ENCODE measurements at places on chromosomes 16 and 17.

DNA sequence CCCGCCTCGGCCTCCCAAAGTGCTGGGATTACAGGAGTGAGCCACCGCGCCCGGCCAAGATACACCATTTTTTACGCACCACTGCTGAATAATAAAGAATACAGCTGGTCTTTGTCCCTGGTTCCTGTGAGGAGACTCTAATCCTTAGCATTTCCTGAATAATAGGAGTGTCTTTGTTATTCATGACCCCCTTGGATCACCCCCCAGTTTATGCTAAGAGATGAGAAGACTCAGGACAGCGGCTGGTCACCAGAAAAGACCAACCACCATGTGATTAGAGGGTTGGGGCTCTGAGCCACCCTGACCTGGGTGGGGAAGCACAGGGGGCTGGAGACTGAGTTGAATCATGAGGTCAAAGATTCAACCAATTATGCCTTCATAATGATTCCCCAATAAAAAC is 17.3 kb downstream of the PHLPP2 start:
- H3K27ac ChIP-seq = no peak overlapping the region
- peaks cover 2% of the 10 kb centered on the region for H3K4me1 ChIP-seq

DNA sequence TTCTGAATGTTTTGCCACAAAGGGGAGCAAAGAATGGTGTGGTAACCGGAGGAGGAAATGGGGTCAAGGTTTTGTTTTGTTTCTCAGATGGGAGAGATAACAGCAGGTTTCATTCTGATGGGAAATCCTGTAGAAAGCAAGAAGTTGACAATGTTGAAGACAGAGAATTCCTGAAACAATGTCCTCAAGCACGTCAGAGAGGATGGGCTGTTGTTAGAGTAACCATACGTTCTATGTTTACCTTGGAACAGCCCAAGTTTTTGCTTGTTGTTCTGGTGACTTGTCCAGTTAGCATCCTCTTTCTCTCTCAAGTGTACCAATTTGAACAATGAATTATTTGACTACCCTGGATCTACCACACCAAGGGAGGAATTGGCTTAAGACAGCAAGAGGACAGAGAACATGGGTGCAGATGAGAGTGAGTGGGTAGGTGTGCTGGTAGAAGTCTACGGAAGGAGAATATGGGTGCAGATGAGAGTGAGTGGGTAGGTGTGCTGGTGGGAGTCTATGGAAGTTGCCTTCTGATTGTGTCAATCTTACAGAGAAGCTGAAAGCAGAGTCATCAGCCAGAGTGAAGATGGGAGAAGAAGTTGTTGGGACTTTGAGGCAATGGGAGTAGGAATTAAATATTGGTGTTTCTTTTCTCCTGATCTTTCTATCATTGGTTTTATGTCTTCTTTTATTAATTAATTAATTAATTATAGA is 14.8 kb upstream of the NSRP1 start:
- DNase-seq = no peak
- no peaks in the 10 kb centered on the region for H3K27me3 ChIP-seq
- H3K4me3 ChIP-seq = no peak overlapping the region
- peaks cover 6% of the 10 kb centered on the region for H3K4me1 ChIP-seq
- H3K36me3 ChIP-seq = no peaks in the 10 kb centered on the region

GRCh38 chr17:81428121-81428515 is 32.9 kb downstream of the BAHCC1 start:
- H3K36me3 ChIP-seq = no peaks in the 10 kb centered on the region
- H3K27ac ChIP-seq = no peak overlapping the region
- H3K4me1 ChIP-seq = peaks cover 17% of the 10 kb centered on the region
- H3K4me3 ChIP-seq = peak overlapping the region; percentile 25
- DNase-seq = no peak

DNA sequence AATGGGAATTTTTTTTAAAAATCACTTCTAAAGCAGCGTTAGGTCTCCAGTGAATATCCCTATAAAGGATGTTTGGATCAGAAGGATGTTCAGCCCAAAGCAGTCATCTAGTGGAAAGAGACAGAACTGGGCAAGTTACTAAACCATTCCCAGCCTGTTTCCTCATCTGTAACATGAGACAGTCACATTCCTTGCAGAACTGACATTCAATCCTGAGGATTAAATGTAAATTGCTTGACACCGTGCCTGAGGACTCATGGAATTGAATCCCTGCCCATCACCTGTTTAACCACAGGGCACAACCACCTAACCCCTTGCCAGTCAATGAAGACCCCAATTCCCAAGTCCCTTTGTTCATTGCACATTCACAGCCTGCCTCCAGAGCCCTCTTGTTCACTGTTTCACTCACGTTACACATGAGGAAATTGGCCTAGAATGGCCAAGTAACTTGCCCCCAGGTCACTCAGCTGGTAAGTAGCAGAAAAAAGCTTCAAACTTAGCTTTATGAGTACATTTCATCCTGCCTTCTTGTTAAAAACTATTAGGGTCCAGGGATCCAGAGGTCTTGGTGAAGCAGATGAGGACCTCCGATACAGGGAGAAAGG is 1.4 kb downstream of the CMTM2 start:
- no peak overlapping the region for H3K4me3 ChIP-seq
- no peaks in the 10 kb centered on the region for H3K36me3 ChIP-seq
- no peak for DNase-seq
- no peak overlapping the region for H3K27ac ChIP-seq
- peaks cover 21% of the 10 kb centered on the region for H3K4me1 ChIP-seq
- peaks cover 59% of the 10 kb centered on the region for H3K27me3 ChIP-seq
